Cortex of kidney (tissue), 1 donor: ENCODE measurements at places on chromosomes 2 and 18.

DNA sequence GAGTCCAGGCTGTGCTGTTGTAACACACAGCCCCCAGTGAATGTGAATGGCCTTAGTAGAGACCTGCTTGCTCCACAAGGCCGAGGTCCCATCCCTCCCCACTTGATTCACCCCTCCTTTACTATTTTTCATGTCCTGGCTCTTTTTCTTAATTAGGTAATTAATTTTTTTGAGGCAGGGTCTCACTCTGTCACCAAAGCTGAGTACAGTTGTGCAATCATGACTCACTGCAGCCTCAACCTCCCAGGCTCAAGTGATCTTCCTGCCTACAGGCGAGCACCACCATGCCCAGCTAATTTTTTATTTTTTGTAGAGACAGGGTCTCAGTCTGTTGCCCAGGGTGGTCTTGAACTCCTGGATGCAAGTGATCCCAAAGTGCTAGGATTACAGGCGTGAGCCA is 19.3 kb downstream of the FBLN7 start:
- no peak for DNase-seq

DNA sequence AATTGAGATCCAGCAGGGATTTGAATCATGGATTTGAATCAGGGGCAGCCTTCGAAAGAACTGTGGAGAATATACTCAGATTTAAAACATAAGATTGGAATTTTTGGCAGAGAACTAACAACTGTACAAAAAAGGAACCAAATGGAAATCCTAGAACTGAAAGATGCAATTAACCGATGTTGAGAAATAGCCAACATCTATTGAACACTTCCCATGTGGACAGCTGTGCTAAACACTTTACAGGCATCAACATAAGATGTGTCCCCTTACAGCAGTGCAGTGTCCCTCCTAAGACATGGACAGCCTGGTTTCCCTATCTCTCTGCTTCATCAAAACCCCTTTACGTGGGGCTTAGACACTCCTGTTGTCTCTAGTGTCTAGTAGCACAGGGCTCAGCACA is 3.7 kb upstream of the IL1RN start:
- DNase-seq: no peak

DNA sequence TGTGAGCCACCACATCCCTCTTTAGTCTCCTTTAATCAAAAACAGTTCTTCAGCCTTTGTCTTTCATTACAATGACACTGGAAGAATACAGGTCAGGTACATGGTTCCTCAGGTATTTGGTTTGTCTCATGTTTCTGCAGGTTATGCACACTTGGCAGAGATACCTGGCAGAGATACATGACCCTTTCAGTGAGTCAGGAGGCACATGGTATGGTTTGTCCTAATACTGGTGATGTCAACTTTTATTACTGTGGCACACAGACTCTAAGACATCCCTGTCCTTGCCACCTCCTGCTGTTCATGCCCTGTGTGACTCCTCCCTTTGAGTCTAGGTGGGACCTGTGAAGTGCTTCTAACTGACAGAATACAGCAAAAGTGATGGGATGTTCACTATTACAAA is 58.4 kb downstream of the SPIRE1 start:
- no peak for DNase-seq

- DNase-seq: no peak
Observed at GRCh38 chr2:105103481-105103880, 65.6 kb downstream of the MRPS9 start.

- no peak for DNase-seq
Observed at GRCh38 chr2:136117909-136118818, at the start of gene CXCR4. Gene CXCR4, minus strand, starts transcription at chr2:136118149. Its CDS starts 89 bp downstream, at chr2:136118060.

DNA sequence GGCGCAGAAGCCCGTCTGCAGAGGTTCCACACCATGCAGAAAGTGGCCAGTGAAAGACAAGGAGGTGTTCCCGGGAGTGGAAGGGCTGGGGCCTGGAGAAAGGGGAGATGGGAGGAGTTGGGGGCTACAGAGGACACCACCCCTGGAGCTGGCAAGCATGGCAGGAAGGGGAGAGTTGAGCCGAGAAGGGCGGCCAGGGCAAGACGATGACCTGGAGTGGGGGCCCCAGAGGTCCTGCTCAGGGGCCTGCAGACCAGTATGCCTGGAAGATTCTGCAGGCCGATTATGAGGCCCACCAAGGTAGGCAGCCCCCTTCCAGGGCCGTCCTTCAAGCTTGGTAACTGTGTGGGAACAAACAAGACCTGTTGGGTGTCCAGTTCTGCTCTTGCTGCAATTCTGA is 33.1 kb downstream of the RBFA start:
- DNase-seq: no peak

DNA sequence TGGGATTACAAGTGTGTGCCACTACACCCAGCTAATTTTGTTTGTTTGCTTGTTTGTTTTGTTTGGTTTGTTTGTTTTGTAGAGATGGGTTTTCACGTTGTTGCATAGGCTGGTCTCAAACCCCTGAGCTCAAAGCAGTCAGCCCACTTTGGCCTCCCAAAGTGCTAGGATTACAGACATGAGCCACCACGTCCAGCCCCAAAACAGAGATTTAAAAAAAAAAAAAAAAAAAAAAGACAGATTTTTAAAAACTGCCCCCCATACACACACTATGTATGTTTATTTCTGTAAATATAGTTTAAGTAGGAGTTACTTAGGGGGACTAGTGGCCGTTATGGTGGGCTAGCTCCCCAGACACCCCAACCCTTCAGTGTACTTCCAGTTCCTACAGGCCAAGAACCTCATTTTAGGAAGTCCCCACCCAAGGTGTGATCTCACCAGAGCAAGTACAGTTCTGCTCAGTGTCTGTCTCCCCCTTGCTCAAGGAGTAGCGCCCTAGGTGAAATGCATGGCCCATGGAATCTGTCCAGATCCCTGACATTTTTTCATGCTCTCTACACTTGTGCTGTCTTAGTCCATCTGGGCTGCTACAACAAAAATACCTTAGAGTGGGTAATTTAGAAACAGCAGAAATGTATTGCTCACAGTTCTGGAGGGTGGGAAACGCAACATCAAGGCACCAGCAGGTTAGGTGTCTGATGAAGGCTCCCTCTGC is 1.6 kb upstream of the TMBIM1 start:
- no peak for DNase-seq

DNA sequence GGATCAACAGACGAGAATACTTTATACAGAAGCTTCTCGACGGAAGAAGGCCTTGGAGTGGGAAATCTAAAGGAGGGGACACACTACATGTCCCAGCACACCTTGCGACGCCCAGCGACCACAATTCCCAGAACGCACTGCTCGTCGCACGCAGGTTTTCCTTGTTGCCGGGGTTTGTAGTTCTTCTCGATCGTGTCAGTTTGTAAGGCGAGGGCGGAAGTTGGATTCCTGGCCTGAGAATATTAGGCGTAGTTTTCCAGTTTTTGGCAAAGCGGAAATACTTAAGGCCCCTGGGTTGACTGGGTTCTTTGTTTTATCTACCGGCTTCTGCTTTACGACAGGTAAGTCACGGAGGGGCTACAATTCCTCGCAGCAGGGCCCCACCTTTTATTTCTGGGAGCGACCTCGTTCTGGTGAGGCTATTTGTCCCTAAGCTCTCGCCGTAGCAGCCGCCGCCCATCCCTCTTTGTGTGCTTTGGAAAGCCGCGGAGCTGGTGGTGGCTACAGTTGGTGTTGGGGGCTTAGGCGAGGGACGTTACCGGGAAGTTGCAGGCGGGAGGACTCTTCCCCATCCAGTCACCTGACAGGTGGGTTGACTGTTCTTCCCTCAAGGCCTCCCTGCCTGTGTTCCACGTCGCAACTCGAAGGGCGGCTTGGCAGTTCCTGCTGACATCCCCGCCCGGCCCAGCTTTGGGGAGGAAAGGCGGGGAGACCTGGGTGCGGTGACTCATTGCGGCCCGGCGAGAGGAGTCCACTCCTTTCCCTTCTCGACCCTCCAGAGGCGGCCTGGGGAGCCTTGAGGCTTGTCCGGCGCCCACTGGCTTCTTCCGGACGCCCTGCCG is at the start of gene DYNC1I2:
Gene DYNC1I2, plus strand, starts transcription at position 183 of the 842 bp plus-strand sequence. CDS start 2,687 bp downstream, outside the sequence.
- no peak for DNase-seq

- no peak for DNase-seq
Observed at GRCh38 chr2:230893338-230893737, 28.6 kb downstream of the ITM2C start.

DNA sequence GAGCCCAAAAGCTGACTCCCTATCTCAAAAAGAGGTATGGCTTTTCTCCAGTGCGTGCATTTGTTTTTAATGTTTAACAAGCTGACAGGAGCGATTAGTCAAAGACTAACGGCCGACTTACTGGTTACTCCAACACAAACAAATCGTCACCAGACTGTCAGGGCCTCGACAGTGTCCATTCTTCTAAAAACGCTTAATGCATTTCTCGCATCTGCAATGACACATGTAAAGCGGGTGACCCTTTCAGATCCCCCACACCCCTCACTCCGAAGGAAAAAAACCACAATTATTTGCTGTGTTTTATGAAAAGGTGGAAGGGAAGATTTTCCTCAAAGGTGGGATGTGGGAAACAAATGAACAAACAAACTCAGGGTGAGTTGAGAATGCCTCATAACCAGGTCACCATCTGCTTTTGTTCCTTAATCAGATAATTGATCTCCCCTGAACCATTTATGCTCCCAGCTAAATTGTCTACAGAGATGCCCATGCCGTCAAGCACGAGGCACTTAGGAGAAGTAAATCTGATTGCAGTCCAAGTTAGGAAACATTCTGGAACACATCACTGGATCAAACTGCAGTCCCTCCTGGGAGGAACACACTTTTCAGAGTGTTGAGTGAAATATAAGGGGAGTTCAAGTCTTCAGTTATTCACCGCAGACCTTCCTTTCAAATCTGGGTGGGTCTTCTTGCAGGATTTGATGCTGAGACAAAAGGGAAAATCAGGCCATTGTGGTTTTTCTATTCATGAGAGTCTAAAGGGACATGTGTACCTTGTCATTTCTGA is 340.8 kb downstream of the CMPK2 start:
- DNase-seq: no peak

DNA sequence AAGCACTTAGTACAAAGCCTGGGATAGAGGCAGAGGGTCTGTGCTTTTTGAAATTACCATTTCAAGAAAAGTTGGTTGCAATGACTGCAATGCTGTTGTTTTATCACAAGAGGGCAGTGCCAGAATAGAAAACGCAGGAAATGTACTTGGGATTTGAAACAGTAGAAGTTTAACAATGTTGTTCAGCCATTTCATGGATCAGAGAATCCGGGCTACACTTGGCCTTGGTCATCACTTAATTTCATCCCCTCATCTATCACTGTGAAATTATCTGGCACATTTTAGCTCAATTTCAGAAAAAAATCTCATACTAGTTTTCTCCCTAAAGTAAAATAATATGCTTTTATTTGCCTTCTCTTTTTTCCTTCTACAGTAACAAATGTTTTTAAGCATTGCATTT is 70.8 kb downstream of the RAPGEF4 start:
- DNase-seq: no peak

GRCh38 chr18:44370861-44371260 is 309.8 kb upstream of the SETBP1 start:
- no peak for DNase-seq

GRCh38 chr2:234751275-234751973 is 200.4 kb upstream of the SH3BP4 start:
- no peak for DNase-seq

- DNase-seq: no peak
Observed at GRCh38 chr2:38631976-38632375, 29.2 kb upstream of the HNRNPLL start.

DNA sequence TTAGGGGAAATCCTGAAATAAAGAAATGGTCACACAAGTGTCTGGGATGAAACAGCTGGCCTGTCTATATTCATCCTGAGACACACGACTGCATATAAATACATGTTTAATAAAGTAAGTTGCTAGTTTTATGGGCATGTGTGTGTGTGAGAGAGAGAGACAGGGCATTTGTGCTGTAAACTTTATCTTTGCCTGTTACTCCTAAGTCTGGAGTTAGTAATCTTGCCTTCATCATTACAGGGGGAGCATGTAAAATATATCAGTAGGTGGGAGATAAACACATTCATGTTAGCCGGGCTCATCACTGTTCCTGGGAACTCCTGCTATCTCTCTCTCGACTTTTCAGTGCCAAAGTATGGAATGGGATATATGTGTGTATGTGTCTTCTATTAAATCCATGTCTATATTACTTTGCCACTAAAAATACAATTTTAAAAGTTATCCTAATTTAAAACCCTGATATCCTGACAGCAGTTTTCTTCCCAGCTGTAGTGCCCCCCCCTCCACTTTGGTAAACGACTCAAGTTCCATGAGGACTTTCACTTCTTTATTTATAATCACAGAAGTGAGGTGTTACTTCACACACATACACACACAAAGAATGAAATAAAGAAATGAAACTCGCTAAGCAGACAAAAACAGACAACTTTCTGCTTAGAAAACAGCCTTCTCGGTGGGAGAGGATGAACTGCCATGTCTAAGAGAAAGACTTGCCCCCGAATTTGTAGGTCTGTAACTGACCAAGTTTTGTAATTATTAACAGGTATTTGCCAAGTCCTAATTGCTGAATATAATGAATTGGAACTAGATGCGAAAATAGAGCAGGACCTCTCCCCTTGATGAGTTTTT is 947 bp downstream of the ZEB2 start:
- DNase-seq: no peak

- no peak for DNase-seq
Observed at GRCh38 chr2:30225131-30225762, 6.1 kb upstream of the LBH start.

DNA sequence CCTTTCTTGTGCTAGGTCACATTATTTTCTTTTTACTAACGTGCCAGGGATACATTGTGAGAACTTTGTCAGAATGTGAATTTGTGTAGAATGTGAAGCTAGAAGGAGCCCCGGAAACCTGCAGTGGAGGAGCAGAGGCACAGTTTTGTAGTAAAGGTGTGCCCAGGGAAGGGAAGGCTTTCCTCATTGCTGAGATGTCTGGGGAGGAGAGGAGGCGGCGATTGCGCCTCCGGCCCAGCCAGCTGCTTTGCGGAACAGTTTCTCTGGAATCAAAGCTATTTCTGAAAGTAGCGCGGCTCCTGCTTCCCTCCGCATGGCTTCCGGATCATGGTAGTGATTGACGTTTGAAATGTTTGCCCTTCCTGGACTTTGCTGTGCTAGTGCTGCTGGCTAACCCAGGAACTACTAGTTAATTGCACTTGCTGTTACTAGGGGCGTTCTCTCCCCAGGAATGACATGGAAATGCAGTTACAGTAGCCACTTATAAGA is 83.1 kb upstream of the RBM44 start:
- no peak for DNase-seq

GRCh38 chr2:207950063-207950760 is 75.1 kb downstream of the PLEKHM3 start:
- no peak for DNase-seq

GRCh38 chr2:8640498-8640897 is 41.4 kb upstream of the ID2 start:
- DNase-seq: no peak
